ENCODE measurements at places on chromosomes 2 and 18.
A peak's percentile ranks its signal among the peaks of the same experiment; 100 is the strongest.

GRCh38 chr2:185202945-185203528 is 535.6 kb upstream of the FSIP2 start:
- no peak for DNase-seq

GRCh38 chr2:222722327-222722946 is 51.0 kb downstream of the MOGAT1 start:
- no peak for DNase-seq

DNA sequence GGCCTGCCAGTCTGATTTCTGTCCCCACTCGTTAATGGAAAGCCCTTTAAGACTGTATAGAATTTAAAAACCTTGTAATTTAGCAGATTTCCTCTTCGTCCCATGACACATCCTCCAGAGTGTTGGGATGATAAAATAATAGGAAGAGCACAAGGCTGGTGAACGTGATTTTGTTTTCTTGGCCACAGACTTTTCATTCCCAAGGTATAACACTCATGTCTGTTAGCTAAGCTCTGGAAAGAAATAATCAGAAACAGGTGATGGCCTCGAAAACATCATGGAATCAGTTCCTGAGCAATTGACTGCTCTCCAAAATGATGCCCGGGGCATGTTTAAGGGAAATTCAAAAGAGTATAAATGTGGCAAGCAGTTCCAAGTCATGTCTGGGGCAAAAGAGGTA is 337.8 kb upstream of the TCF4 start:
- DNase-seq, result no peak

- no peak for DNase-seq
Observed at GRCh38 chr2:143070704-143071103, 58.5 kb upstream of the ARHGAP15 start.

DNA sequence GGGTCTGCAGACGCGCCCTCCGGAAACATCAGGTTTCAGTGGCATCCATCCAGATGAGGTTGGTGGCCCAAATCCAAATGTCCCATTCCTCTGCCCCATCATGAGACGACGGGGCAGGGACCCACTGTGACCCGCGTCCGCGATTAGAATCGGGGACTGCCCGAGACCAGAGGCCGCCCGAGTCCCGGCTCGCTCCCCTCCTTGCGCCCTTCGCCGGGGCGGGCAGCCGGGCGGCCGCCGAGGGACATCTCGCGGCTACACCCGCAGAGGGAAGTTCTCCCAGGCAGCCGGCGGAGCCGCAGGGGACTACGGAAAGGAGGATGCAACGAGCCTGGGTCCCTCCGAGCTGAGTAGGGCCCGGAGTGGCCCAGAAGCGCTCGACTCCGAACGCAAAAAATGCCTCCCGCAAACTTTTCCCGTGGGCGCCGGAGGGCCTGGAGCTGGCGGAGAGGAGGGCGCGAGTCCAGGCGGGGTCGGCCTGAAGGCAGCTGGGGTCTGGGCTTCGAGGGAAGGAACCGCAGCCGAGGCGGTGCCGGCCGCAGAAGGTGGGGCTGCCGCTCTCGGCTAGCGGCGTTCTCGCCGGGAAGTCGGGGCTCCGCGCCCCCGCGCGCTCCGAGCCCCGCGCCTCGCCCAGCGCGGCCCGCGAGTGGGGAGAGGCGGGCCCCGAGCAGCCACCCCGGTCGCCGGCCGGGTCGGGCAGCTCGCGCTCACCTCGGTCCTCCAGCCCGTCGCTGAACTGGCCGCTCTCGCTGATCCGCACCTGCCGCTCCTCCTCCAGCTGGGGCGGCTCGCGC is 580 bp downstream of the TMEM163 start:
- no peak for DNase-seq

DNA sequence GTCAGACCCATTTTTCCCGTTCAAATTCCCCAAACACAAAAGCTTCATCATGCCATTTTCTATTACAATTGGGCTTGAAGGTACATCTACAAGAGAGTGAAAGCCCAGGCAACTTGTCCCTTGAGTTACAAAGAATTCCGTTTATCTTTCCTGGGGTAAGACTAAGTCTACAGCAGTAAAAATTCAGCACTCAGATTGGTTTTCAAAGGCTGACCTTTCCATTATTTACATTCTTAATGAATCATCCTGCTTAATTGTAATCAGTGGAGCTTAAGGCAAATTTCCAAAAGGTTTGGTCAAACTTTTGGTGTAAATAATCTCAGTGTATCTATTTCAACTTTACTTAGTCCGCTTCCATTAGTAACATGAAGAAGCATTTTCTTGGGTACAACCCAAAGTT is 33.4 kb upstream of the ST3GAL5 start:
- DNase-seq, result no peak

- no peak for DNase-seq
Observed at GRCh38 chr2:19538411-19538963, 180.1 kb upstream of the OSR1 start.

GRCh38 chr2:97869722-97870346 is 125.9 kb downstream of the TMEM131 start:
- DNase-seq, result no peak

GRCh38 chr2:219221957-219222518 is 3.3 kb upstream of the ABCB6 start:
- DNase-seq, result no peak

GRCh38 chr2:221969087-221969829 is 329.5 kb downstream of the PAX3 start:
- no peak for DNase-seq

DNA sequence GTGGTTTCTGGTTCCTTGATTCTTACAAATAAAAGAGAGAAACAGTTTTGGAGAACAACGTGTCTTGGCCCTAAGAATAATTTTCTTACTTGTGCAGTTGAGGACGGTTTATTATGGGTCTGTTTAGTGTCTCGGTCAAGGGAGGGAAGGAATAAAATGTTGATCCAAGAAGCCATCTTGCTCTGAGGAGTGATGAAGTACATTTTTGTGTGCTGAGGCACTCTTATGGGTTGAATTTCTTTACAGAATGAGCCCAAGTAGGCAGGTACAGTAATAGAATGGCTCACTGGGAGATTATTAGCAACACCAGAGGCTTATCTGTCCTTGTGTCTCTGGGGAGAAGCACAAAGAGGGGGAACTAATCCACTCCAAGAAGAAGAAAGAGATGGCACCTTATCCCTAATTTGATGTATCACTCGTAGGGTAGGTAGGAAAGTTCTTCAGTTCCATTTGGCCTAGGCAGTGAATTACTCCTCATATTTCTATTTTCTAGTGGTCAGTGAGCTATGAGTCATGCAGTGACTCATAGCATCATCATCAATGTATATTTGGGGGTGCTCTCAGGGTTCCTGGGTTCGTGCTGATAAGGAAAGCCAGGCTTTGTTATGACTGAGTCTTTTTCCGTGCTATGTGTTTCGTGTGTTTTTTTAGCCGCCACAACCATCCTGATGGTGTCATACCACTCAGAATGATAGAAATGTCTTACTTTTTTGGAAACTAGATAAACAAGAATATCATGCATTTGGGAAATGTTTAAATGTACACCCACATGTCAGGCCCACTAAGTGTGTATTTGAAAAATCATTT is 250.1 kb upstream of the CTAGE1 start:
- DNase-seq, result no peak

DNA sequence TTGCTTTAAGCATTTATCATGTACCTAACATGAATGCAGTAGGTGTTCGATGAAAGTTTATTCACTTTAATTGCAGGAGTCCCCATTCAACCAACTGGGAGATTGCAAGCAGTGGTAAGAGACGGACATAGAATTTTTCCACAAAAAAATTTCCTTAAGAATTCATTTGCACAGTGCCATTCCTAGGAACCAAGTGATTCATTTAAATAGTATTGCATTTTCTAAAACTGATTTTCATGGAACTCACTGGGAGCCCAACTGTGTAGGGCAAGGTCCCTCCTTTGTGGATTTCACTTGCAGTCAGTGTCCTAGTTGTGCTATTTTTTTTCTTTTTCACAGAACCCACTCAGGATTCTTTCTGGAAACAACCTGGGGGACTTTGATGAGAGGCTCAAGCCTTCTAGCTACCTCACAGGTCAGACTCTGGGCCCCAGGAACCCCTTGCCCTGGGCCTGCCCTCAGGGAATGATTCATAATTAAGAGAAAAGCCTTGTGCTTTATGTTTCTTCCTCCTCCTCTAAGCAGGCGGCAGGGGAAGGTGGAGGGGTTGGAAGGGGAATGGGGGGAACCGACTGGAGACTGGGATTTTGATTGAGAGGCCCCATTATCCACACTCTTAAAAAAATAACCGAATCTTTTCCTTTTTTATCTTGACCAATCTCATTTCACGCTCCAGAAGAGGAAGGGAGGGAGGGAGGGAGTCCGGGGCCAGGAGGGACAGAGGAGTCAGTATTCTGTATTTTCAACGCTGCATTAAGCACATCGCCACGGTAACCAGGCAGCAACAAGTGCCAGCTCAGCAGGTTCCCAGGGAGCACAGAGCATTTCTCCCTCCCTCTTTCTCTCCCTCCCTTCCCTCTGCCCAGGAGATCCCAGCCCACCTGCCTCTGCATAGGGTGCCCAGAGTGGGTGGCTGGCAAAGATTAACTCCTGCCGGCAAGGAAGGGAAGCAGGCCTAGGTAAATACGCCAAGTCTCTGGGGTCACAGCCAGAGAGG is 51.8 kb downstream of the PSD4 start:
- no peak for DNase-seq

- DNase-seq, result peak; percentile 15
Observed at GRCh38 chr2:10909050-10909995, 2.4 kb upstream of the KCNF1 start.

DNA sequence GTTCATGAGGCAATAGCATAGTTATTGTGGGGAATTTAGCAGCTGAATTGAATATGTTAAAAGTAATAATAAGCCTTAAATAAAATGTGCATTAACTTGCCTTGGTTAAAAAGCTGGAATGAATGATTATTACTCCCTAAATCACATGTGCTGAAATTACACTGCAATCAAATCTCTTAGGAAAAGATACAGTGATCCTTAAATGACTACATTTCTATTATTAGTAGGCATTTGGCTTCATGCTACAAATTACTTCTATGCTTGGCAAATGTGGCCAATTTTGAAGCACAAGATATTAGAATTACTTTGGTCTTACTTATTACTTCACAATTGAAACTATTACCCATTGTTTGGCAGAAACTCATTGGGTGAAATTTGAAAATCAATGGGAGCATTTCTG is 5.4 kb downstream of the RND3 start:
- DNase-seq, result no peak

DNA sequence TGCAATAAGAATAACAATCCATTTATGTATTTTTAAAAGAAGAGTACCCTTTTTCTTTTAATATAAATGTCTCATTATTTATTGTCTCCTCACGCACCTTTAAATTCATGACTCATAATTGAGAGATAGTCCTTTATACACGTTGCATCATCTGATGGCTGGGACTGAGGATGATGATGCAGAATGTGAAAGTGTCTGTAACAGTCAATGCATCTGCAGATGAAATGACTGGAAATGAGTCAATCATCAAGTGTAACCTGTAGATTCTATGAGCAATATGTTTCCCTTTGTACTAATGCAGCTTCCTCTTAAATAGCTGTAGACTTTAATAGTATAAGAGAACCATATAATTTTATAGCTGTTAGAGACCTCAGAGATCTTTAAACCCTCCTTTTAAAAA is 26.1 kb upstream of the SYT4 start:
- no peak for DNase-seq

DNA sequence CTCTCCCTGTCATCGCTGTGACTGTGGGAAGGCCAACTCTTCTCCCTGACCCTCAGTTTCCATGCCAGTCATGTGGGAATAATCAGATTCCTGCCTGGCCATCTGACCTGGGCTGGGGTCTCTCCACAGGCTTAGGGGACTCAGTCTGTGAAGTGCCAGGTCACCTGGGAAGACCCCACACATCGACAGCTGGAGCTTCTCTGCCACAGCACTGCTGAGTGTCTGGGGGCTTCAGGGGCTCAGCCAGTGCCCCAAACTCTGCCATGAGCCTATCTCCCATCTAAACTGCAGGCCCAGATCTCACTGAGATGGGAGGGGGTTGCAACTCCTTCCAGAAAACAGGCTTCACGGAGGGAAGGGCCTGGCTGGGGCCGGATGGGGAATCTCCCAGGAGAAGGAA is 42.0 kb upstream of the OTOS start:
- DNase-seq, result no peak

- no peak for DNase-seq
Observed at GRCh38 chr2:174395969-174396630, 570 bp downstream of the SCRN3 start.

GRCh38 chr2:148599109-148599991 is 45.2 kb upstream of the EPC2 start:
- DNase-seq, result no peak

GRCh38 chr2:26355038-26355995 is 8.7 kb upstream of the ADGRF3 start:
- DNase-seq, result no peak

- no peak for DNase-seq
Observed at GRCh38 chr18:46448347-46448746, 208.7 kb downstream of the LOXHD1 start.

DNA sequence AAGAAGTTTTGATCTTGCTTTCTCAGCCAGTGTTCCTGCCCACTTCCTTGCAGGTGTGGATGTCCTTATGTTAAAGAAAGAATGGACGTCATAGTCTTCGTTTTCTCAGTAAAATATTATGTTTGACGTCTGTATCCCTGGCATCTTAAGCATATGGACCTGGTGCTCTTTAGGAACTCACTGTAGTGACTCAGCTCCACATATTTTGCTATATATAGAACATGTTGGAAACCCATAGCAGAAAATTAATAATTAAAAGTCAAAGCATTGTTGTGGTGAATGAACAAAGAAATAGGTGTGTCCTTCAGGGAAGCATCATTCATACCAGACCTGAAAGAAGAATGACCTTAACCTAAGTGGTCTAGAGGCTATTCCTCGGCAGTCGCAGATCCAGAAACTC is 196.1 kb downstream of the MCFD2 start:
- no peak for DNase-seq

DNA sequence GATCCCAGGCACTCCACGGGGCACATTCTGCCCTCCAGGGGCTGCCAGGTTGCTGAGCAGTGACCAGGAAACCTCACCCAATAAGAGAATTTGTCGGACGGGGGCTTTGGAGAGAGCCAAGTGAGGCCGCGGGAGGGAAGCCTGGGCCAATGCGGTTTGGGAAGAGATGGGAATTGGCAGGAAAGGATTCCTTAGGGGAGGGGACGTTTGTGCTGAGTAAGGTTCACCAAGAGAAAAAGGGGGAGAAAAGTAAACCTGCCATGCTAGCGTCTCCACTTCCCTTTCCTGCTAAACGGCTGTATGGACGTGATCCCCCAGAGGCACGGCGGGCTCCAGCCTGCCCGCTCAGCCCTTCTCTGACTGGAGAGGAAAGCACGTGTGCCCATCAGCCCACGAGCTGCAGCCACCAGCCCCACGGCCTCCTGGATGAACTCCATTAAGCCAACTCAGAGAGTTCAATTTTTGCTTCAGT is 194.4 kb upstream of the ID2 start:
- DNase-seq, result no peak

DNA sequence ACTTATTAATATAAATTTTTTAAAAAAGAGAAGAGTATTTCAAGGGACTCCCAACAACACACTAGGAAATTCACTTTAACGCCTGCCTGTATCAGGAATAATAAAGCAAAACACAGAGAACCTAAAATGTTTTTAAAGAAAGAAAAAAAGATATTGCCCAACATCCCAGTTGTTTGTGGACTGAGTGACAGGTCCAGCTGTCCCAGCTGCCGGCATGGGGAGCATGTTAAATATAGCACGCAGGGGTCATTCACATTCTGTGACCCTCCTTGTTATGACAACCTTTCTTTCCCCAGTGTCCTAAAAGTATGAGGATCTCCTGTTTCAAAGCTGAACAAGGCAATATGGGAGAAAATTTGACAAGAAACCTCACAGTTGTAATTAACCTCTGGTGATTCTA is 4.4 kb downstream of the KLHL41 start:
- no peak for DNase-seq

- DNase-seq, result no peak
Observed at GRCh38 chr2:111653103-111653624, 230.8 kb downstream of the ANAPC1 start.

- no peak for DNase-seq
Observed at GRCh38 chr2:74884118-74884762, 50.3 kb downstream of the HK2 start.

Measured in activated CD4-positive, alpha-beta T cell treated with anti-CD3 and anti-CD28 coated beads for 24 hours (primary cell).